ENCODE measurements at places on chromosomes 12 and 14.
A peak's percentile ranks its signal among the peaks of the same experiment; 100 is the strongest.

GRCh38 chr12:95151821-95152220 lies 65.4 kb downstream of the FGD6 start:
- DNase-seq: no peak

DNA sequence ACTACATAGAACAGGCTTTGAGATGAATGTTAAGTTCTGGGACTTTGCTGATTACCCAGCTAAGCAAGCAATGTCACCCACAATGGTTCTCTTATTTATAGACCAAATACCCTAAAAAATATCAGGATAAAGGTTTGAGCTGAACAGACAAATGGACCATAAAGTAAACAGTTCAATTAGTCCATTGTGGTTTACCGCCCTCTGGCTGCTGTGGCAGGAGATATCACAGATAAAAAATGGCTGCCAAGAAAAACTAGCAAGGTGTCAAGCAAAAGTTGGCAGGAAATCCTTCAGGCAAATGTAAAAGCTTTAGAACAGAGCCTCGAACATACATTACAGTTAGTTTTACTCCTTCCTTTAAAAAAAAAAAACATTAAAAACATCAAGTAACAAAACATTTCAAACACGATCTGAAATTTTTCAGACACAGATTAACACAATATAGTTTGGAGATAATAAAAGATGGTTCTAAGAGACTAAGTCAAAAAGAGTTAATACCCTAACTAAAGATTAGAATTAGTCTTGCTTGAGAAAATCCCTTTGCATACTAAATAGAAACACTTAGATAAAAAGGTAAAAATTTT lies 41.3 kb downstream of the MED13L start:
- peak; percentile 64 for DNase-seq

- no peak for DNase-seq
Measured at GRCh38 chr12:52042706-52043385, 8.4 kb upstream of the NR4A1 start.

- DNase-seq: no peak
Measured at GRCh38 chr14:50647282-50647681, 20.8 kb downstream of the SAV1 start.

- no peak for DNase-seq
Measured at GRCh38 chr12:77949943-77950342, 119.2 kb downstream of the NAV3 start.

DNA sequence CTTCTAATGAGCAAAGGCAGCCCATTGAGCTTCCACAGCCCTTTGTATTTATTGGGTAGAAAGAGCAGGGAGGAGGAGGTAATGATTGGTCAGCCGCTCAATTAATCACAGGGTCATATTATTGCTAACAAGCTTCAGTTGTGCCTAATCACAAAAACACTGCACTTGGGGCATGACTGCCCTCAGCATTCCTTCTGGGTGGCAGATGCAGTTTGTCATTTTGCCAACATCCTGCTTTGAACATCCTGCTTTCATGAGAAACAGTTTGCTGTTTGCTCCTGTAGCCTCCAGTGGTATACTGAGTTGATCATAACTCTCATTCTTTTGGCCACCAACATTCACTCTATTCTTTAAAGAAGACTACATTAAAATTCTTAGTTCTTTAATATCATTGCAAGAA lies 462.9 kb upstream of the MIS18BP1 start:
- no peak for DNase-seq

DNA sequence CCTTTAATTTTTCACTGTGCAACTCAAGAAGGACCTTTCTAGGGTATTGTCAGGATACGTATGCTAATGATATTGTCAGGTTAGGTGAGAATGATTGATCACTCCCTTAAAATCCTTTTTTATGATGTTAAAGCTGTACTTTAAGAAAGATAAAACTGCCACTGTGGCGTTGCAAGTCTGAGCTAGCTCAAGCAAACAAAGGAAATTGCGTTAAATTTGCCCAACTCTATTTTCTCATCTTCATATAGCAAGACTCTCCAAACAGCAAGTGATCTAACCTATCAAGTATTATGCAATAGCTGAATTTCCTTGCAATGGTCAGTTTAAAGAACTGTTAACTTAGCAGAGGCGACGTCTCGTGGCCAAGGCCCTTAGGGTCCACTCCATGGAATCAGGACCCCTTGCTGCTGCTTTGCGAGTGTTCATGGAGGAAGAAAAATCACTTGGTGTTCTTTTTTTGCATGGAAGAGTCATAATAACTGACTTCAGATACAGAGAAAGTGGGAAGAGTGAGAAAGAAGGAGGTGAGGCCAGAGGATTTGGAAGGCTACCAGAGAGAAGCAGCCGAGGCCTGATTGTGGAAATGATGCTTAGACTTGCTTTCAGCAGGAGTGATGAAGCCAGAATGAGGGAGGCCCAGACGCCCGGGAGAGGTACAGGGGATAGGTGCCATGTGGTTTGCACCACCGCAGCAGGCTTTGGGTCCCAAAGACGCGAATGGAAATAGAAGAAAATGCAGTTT lies 2.5 kb downstream of the TRAF3 start:
- DNase-seq: peak; percentile 37

DNA sequence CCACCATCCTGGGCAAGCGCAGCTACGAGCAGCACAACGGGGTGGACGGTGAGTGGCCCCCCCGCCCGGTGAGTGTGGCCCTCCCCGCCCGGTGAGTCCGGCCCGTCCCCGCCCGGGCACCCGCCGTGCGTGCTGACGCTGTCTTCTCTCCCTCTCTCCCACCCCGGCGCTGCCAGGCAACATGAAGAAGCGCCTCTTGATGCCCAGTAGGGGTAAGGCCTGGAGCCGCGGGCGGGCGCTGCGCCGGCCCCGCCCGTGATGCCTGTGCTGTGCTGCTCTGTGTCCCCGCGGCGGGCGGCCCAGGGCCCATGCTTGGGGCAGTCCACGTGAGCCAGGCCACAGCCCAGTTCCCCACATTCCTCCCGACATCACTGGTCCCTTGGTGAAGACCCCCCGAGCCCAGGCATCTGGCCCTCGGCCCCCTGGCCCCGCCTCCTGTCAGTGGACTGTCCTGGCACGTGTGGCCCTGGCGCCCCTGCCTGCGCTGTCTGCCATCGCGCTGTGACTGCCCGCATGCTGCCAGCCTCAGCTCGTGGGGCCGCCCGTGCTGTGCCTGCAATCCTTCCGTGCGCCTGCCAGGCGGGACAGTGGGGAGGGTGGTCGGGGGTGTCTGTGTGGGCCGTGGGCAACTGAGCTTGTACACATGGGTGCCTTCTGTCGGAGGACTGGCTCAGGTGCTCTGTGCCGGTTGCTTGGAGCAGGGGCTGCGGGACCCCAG lies 7.9 kb upstream of the CRIP2 start:
- DNase-seq: no peak

DNA sequence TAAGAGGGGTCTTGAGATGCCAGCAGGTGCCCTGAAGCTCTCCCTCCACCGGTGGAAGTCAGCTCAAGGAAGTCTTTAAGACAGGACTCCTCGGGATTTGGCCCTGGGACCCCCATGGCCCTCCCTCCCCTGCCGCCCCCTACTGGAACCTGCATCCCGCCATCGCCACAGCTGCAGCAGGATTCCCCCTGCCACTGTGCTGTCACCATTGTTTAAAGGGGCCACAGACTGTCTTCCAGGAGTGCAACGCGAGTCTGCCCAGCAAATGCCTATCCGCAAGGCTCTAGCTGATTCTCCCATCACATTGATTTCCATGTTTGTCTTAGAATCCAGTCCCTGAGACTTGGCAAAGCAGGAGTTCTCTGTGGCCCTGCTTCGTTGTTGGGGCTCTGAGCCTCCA lies 770.8 kb upstream of the ALG10B start:
- no peak for DNase-seq

DNA sequence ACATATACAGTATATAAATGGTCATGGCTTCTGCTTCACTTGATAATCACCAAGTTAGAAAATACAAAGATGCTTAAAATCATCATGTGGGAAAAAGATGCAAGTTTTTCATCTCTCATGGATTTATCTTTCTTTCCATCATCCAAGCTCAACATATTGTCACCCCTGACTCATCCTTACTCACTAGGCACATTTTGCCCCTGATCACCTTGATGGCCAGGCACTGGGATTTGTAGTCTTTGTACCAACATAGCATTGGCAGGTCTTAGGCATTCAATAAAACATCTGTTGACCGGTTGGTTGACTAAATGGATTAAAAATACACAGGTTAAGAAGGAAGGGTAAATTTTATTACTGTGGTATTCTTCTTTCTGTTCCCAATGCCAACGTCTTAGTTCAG lies 28.1 kb downstream of the KLHDC2 start:
- no peak for DNase-seq

DNA sequence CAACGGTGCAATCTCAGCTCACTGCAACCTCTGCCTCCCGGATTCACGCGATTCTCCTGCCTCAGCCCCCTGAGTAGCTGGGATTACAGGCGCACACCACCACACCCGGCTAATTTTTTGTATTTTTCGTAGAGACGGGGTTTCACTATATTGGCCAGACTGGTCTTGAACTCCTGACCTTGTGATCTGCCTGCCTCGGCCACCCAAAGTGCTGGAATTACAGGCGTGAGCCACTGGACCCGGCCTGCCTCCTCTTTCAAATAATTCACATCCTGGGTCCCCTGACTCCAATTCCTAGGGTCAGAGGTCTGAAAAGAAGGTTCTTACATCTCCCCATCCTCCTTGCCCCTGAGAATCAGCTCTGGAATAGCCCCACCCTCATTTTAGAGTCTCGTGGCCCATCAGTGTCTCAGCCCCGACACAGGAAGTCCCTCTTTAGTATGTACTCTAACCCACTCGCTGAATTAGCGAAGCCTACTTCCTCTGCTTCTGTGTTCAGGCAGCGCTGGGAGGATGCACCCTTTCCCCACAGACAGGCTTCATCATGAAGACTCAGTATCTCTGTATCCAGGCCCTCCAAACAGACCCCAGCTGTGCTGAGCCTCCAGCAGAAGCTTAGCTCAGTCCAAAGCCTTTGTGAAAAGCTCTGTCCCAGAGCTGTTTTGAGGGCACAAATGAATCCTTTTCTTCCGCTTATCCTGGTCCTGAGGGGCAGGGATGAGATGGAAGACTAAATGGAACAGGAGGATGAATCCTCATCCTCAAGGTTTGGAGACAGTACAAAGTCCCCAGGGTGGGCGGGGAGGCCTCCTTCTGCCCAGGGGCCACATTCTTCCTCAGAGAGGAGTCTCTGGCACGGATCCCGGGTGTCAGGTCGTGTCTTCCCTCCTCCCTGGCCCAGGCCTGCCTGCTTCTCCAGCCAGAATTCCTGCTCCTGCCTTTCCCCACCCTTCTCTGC lies 3.5 kb downstream of the LPAR5 start:
- DNase-seq: no peak

GRCh38 chr12:121711361-121712189 lies 977 bp upstream of the TMEM120B start:
- DNase-seq: peak; percentile 30

- DNase-seq: no peak
Measured at GRCh38 chr12:122882908-122883558, 12.9 kb downstream of the VPS37B start.

GRCh38 chr14:38042322-38042721 lies 165.4 kb upstream of the SSTR1 start:
- peak; percentile 4 for DNase-seq

- peak; percentile 89 for DNase-seq
Measured at GRCh38 chr14:71290960-71291466, 383.8 kb downstream of the PCNX1 start.

DNA sequence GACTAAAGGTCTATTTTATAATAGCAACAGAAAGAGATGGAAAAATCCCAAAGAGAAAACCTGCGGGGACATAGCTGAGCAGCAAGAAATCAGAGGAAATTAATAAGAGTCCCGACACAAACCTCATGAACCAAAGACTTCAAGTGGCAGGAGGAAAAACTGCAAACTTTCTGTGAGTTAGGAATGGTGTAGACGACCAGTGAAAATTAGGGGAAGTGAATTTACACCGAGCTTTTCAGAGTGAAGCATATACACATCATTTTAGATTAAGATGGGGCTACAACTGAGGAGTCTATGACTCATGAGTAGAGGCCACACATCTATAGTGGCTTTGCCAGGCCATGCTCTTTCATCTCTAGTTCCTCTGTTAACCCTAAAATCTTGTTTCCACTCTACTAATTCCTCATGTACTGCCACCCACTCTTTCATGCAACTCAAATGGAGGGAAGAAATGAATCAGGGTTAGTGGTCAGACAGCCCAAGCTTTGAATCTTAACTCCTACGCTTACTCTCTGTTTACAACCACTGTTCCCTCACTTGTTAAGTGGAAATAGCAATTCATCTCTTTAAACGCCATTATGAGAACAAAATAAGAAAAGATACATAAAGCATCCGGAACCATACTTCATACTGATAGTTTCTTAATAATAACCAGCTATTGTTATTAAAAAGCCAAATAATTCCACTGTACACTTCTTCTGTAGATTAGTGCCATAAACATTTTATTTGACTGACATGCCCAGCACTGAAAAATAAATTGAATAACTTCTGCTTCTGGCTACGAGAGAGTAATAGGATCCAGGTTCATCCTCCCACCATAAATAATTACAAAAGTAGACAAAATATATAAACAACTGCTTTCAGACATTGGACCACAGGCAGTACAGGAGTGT lies 219.3 kb downstream of the RMST start:
- DNase-seq: no peak

- no peak for DNase-seq
Measured at GRCh38 chr14:54782751-54783659, 119.6 kb downstream of the GCH1 start.

DNA sequence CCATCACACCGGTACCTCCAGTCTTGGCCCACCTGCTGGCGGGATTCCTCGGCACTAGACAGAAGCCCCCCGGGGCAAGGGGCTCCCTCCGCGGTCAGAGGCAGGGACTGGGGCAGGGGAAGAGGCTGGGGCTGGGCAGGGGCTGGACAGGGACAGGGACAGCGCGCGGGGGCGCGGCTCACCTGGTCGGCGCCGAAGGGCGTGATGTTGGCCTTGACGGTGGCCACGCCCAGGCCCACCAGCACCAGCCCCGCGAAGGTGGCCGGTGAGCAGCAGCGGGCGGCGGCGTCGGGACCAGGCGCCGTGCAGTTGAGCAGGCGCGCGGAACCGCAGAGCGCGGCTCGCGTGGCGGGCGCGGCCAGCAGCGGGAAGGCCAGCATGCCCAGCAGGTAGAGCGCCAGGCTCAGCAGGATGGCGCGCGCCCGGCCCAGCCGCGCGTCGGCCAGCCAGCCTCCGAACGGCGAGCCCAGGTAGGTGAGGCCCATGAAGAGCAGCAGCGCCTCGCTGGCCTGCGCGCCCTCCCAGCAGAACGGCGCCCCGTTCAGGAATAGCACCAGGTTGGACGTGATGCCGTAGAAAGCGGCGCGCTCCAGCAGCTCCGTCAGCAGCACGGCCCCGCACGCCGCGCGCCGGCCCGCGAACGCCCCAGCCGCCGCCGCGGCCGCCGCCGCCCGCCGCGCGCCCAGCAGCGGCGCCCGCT lies 392 bp downstream of the SLC15A4 start:
- DNase-seq: no peak

- DNase-seq: peak; percentile 50
Measured at GRCh38 chr12:6647083-6647604, at the start of gene ACRBP. TSS of gene ACRBP (minus strand) at chr12:6647432. CDS start at chr12:6647366, 66 bp downstream.
